ENCODE measurements at places on chromosomes 4 and X. TPM values are rescaled to one million over a fixed set of nuclear protein-coding genes. Genes with fewer than 3 reads are reported as not detected.

The MAGEA1 gene
- total RNA-seq, result not detected

The CDX4 gene
- not detected for total RNA-seq

The PRIMPOL gene
- 11.0 TPM for total RNA-seq

The PWWP3B gene
- total RNA-seq, result not detected

The PLAC1 gene
- not detected for total RNA-seq

The IL13RA2 gene
- 1.9 TPM for total RNA-seq

The PDCL2 gene
- total RNA-seq, result not detected

The CLNK gene
- not detected for total RNA-seq

The RAB9B gene
- 0.13 TPM for total RNA-seq

The CT45A10 gene
- not detected for total RNA-seq

The OR13H1 gene
- total RNA-seq, result not detected

Data from mammary microvascular endothelial cell (primary cell).